ENCODE measurements at places on chromosomes 2 and 18. TPM values are rescaled to one million over a fixed set of nuclear protein-coding genes. Genes with fewer than 3 reads are reported as not detected.

DNA sequence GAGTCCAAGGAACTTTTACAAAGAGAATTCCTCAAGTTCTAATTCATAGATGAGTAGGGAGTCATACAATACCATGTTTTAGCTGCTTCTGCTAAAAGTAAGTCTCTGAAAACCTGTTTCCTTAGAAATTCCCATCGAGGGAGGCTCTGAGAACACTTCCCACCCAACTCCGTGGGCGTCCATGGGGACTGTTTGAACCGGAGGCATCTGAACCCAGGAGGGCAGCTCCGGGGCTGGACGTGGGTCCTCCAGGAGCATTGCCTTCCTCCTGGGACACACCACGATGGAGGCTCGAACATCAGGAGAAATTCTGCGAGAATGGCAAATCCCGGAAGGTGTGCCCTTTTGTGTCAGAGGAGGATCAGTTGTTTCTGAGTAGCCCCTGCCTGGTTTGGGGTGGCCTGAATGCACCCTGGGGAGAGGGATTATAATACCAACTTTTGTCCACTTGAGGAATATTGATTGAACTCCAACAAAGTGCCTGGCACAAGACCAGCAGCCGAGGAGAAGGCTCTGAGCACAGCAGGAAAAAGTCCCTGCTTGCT lies 327.5 kb upstream of the SALL3 start:
- no peak for DNase-seq

GRCh38 chr18:62342884-62343283 lies 17.8 kb downstream of the TNFRSF11A start:
- DNase-seq = no peak

Gene RGPD4
- 0.06 TPM for polyA plus RNA-seq

GRCh38 chr18:28164771-28165483 lies 12.0 kb downstream of the CDH2 start:
- no peak for DNase-seq

DNA sequence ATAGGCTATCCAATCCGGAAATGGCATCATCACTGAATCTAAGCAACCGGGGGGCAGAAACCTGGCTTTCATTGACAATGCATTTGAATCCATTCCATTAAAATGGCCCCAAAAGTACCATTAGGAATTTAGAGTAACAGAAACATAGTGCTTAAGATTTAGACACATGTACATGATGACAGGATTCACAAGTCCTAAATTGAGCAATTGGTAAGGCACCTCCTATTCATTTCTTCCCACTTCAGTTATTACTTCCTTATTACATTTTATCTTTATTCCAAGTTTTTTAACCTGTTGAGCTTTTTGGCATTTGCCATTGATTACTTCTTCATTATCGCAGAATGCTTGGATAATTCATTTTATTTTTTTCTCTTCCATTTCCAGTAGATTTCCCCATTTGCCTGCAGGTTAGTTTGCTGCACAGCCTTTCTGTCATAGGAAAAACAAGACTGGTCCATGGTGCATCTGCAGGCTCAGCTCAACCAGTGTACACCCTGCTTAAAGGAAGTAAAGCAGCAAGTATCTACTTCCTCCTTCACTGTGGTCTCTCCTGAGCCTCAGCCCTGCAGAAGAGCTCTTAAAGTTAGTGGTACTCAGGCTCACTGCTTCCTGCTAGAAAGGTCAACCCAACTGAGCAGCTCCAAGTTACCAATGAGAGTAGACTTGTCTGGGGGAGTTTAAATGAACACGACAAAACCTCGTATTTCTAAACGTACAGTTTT lies 89.2 kb downstream of the DOCK10 start:
- no peak for DNase-seq

DNA sequence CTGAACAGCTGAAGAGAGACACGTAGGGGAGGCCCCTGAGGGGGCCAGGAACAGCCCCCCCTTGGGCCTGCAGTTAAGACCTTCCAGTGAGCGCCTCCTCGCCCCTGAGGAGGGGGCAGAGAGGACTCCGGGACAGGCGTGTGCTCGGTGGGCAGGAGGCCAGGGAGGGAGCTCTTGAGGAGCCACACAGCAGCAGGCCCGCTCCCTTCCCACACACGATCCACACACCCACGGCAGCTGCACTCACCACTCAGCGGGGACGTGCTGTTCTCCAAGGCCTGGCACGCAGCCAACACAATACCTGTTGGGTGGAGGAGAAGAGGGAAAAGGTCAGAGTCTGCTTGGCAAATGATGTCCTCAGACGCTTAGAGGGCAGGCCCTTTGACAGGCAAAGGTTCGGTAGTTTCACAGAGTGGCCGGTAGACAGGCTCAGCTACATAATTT lies 39.0 kb downstream of the TGFA start:
- DNase-seq = no peak

DNA sequence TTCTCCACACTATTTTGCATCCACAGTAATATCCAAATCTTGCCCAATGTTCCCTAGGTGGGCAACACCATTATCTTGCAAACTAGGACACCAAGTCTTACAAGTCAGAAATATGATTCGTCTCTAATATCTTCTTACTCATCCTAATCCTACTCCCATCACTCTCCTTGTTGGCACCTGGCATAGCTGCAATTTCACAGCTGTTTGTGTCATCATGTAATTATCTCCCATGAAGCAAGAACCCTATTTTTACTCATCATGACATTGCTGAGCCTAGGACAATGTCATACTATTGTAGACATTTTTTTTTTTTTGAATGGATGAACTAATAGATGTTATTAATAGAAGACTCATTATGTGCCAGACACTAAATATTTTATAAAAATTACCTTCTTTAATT lies 91.3 kb upstream of the CCDC141 start:
- DNase-seq = no peak

GRCh38 chr2:237321746-237322145 lies 92.2 kb downstream of the COL6A3 start:
- no peak for DNase-seq

- DNase-seq = no peak
Observed at GRCh38 chr2:207465894-207466293, 63.9 kb upstream of the CREB1 start.

- DNase-seq = no peak
Observed at GRCh38 chr2:70498054-70498453, 55.6 kb downstream of the TGFA start.

Gene C2orf15
- polyA plus RNA-seq = 12.8 TPM

DNA sequence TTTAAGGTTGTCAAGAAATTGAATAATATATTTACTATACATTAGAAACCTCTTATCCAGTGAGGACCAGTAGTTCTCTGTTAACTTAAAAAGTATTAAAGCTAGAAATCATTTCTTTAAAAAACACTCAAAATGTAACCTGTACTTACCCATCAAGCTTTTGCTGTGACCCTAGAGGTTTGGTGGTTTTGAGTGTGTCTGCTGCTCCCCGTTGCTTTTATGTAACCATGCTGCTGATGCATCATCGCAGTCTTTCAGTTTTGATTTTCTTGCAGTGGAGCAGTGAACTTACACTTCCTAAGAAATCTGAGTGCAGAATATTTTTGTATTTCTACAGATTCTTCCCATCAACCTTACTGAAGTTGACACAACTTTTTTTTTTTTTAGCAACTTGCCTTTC lies 34.2 kb downstream of the MRPS9 start:
- DNase-seq = no peak

Gene ATP6V1B1
- 78.8 TPM for polyA plus RNA-seq

DNA sequence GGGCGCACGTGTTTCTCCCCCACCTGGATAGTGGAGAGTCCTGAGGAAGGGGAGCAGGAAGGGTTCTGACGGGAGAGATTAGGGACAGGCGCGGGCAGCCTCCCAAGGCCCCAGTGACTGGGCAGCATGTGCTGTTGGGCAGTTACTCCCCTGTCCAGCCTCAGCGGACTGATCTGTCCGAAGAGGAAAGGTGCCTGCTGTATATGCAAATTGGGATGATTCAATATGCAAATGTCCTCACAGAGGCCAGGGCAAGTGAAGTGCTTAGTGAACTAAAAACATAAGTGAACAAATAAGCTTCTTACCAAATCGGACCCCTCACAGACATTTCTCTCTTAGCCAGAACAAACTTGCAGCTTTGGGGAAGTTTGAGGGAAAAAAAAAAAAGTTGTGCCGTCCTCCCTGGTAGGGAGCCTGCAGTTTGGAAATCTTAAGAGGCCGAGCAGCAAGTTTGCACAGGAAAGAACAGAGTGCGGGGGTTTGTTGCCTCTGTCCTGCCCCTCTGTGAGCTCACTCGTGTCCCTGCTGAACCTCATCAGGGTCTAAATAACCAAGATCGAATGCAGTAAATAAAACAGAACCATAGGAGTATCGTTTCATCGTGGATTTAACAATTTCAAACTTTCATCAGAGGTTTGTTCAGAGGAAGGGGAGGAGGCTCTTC lies 141.4 kb downstream of the KCTD1 start:
- DNase-seq = no peak

DNA sequence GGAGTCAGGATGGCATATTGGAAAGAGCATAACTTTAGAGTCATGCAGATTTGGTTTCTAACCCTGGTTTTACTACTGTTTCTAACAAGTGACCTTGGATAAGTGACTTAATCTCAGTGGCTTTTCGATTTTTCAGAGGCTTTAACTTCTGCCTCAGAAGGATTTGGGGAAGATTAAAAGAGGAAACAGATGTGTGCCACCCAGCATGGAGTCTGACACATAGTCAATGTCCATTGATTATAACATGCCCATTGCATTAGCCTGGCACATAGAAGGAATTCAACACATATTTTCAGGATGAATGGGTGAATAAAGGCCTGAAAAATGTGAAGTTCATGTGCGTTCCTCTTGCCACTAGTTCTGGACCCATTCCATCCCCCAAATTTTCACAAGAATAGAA lies 438.2 kb downstream of the EPHA4 start:
- no peak for DNase-seq

DNA sequence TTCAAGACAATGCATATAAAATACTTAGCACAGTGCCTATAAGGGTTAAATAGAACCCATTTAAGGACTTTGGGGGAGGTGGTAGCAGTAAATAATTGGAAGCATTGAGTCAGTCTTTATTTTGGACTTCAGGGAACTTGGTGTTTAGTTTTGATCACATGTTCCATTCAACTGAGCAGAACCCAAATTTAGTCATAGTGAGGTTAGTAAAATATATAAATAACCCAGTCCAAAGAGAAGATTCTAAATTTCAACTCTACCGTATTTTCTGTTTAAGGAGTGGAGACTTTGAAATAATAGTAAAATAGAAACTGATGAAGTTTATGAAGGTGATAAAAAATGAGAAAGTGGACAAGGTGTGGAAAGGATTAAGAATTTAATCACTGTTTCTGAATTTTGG lies 19.7 kb downstream of the TWSG1 start:
- no peak for DNase-seq

Gene OSBPL6
- 5.8 TPM for polyA plus RNA-seq

Gene GPR75
- 1.5 TPM for polyA plus RNA-seq

Measured in right renal pelvis (tissue), 4 donors.